GM19239 (cell line): ENCODE measurements at places on chromosomes 3 and 15.

GRCh38 chr3:172285844-172286243, 162.4 kb downstream of the GHSR start:
- DNase-seq = no peak

- no peak for DNase-seq
These were observed 7.0 kb upstream of the LRCH3 start for GRCh38 chr3:197784019-197784585.

- no peak for DNase-seq
These were observed 16.3 kb downstream of the ITGA11 start for GRCh38 chr15:68415501-68416157.

- DNase-seq = no peak
These were observed 28.5 kb downstream of the ARHGEF3 start for GRCh38 chr3:56772952-56773938.

DNA sequence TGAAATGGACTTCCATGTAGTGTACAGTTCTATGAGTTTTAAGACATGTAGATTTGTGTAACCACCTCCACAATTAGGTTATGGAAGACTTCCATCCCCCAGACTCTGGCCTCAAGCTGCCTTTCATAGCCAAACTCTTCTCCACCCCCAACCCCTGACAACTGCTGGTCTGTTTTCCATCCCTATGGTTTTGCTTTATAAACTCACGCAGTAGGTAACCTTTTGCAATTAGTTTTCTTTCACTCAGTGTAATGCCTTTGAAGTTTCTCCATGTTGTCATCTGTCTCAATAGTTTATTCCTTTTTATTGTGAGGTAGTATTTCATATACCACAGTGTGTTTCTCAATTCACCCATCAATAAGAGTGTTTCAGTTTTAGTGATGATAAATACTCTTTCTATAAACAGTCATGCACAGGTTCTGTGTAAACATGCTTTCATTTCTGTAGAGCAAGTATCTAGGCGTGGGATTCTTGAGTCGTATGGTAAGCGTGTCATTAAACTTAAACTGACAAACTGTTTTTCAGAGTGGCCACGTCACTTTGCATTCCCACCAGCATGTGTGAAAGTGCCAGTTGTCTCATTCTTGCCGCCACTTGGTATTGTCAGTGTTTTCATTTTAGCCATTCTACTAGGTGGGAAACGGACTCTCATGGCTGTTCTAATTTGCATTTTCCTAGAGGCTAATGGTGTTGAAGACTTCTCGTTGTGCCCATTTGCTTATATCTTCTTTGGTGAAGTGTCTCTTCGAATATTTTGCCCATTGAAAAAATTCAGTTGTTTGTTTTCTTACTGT, 47.3 kb upstream of the ALDH1A3 start:
- DNase-seq = no peak

DNA sequence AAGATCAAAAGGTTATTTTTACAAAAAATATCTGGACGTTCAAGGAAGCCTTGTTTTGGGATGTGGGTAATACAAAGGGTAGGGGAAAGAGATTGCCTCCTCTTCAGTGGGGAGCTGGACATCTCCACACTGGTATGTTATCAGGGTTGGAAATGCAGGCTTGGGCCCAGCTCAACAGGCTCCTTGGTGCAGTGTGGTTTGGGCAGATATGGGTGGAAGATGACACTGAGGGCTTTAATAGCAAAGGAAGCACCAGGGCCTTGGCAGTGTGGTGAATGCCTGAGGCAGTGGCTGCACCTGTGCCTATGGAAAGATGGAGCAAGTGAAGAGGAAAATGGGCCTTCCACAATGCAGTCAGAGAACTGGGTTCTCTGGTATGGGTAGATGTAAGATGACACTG, 11.2 kb upstream of the MED12L start:
- no peak for DNase-seq

DNA sequence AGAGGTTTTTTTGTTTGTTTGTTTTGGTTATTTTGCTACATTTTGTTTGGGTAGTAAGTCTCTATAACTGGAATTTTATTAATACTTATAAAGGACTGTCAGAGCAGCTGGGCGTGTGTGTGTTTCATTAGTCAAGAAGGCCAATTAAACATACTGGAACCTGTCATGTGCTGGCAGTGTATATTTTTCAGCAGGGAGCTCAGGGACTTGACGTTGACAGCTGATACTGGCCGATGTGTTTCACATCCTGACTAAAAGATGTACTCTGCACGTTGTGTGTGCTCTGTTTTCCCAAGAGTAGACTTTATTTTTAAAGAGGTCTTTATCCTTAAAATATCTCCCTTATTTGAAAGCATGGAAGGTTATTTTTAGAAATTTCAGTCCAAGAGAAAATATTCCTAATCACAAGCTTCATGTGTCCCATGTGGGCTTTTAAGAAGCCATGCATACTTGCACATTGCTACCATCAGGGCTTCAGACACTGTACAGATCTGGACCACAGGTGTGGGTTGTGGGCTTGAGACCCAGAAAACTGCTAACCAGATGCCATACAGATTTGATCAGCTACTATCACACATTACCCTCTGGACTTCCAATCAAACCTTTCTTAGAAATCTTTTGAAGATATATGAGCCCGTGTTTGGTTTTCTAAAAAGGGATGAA, 135.9 kb downstream of the FEZF2 start:
- DNase-seq = no peak
